ENCODE measurements at places on chromosomes 1 and 21.

DNA sequence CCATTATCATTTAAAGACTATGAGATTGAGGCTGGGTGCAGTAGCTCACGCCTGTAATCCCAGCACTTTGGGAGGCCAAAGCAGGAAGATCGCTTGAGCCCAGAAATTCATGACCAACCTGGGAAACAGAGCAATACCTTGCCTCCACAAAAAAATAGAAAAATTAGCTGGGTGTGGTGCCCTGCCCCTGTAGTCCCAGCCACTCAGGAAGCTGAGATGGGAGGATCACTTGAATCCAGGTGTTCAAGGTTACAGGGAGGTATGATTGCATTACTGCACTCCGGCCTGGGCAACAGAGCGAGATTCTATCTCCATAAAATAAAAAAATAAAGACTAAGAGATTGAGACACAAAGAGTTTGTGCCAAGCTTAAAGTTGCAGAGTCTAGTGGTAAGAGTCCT lies 537.0 kb downstream of the DPYD start:
- no peak for DNase-seq
- no peaks in the 10 kb centered on the region for H3K4me1 ChIP-seq
- no peaks in the 10 kb centered on the region for H3K27me3 ChIP-seq
- no peak overlapping the region for H3K4me3 ChIP-seq
- no peak overlapping the region for H3K27ac ChIP-seq
- H3K36me3 ChIP-seq = no peaks in the 10 kb centered on the region

- H3K27me3 ChIP-seq = no peaks in the 10 kb centered on the region
- H3K36me3 ChIP-seq = no peaks in the 10 kb centered on the region
These were observed 13.5 kb downstream of the FCGR2B start for GRCh38 chr1:161676441-161676840.

GRCh38 chr1:158154501-158154900 lies 26.2 kb upstream of the CD1D start:
- H3K36me3 ChIP-seq = no peaks in the 10 kb centered on the region
- H3K4me3 ChIP-seq = no peak overlapping the region
- no peaks in the 10 kb centered on the region for H3K27me3 ChIP-seq
- H3K27ac ChIP-seq = no peak overlapping the region
- H3K4me1 ChIP-seq = peaks cover 7% of the 10 kb centered on the region

- H3K4me3 ChIP-seq = no peak overlapping the region
- peaks cover 5% of the 10 kb centered on the region for H3K4me1 ChIP-seq
- no peaks in the 10 kb centered on the region for H3K36me3 ChIP-seq
- no peak for DNase-seq
- H3K27ac ChIP-seq = no peak overlapping the region
These were observed 6.4 kb downstream of the CRABP2 start for GRCh38 chr1:156698995-156699394.

GRCh38 chr1:203985044-203985443 lies 87.9 kb upstream of the SOX13 start:
- H3K36me3 ChIP-seq = no peaks in the 10 kb centered on the region
- no peaks in the 10 kb centered on the region for H3K27me3 ChIP-seq
- DNase-seq = no peak
- H3K4me3 ChIP-seq = no peak overlapping the region
- H3K4me1 ChIP-seq = no peaks in the 10 kb centered on the region

- H3K27ac ChIP-seq = no peak overlapping the region
- H3K36me3 ChIP-seq = no peaks in the 10 kb centered on the region
- no peaks in the 10 kb centered on the region for H3K27me3 ChIP-seq
- H3K4me3 ChIP-seq = no peak overlapping the region
These were observed 30.9 kb upstream of the NEXN start for GRCh38 chr1:77857552-77857951.
